ENCODE measurements at places on chromosomes 7 and 10.

- DNase-seq, result no peak
Observed at GRCh38 chr10:103850572-103850895, 4.8 kb downstream of the SH3PXD2A start.

GRCh38 chr7:142753366-142753765 lies 4.1 kb downstream of the PRSS1 start:
- no peak for DNase-seq

DNA sequence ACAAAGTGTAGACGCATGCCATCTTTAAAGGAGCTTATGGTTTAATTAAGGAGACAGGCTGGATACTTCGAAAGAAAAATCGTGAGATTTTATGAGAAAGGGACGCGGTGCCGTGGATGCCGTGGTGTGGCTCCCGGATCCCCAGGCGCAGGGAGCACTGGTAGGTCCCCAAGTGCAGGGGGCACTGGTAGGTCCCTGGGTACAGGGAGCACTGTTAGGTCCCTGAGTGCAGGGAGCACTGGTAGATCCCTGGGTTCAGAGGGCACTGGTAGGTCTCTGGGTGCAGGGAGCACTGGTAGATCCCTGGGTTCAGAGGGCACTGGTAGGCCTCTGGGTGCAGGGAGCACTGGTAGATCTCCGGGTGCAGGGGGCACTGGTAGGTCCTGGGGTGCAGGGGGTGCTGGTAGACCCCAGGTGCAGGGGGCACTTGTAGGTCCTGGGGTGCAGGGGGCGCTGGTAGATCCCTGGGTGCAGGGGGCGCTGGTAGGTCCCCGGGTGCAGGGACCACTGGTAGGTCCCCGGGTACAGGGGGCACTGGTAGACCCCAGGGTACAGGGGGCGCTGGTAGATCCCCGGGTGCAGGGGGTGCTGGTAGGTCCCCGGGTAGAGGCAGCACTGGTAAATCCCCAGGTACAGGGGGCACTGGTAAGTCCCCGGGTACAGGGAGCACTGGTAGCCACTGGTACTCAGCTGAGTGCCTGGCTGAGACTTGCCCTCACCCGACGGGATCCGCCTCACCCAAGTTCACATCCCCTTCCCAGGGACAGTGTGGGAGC lies 14.1 kb downstream of the PRKAG2 start:
- no peak for DNase-seq

- DNase-seq, result no peak
Observed at GRCh38 chr7:87933605-87933952, 472 bp upstream of the ADAM22 start.

All from C1 segment of cervical spinal cord (tissue), 14 donors.